ENCODE measurements at places on chromosomes 4 and X.

DNA sequence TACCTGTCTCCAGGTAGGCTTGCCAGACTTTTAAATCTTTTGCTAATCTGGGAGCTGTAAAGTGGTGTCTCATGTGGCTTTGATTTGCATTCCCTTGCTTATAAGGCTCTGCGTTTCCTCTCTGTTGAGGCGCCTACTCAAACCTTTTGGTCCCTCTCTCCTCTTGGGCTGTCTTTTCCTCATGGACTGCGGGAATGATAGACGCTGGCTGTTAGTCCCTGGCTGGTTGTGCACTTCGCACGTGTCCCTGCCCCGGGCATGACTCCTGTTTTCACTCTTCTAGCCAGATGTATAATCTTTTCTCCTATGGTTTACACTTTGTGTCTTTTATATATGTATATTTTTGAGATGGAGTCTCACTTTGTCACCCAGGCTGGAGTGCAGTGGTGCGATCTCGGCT, 39.7 kb downstream of the RGS12 start:
- no peak for DNase-seq

DNA sequence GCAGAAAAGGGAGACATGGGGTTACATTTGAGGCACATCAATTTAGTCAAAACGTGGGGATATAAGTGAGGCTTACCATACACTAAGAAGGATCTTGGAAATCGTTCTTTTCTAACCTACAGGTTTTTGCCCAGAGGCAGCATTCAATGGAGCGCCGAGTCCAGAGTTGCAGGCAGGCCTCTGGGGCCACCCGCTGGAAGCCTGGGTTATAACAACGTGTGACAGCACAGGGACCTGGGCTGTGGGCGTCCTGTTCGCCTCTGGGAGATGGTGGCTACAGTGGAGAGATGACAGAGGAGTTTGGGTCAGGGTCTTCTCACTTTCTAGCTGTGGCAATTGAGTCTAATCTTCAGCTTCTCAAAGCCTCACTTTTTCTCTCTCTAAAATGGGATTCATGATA, 53.9 kb downstream of the ENPP6 start:
- DNase-seq: no peak

GRCh38 chr4:101279377-101279871, 67.9 kb downstream of the PPP3CA start:
- DNase-seq: no peak

GRCh38 chr4:152894673-152895072, 41.5 kb upstream of the FHDC1 start:
- no peak for DNase-seq

GRCh38 chr4:17578482-17578891, 1.5 kb downstream of the LAP3 start:
- no peak for DNase-seq

GRCh38 chr4:163395758-163396157, 52.1 kb downstream of the NPY5R start:
- DNase-seq: no peak

DNA sequence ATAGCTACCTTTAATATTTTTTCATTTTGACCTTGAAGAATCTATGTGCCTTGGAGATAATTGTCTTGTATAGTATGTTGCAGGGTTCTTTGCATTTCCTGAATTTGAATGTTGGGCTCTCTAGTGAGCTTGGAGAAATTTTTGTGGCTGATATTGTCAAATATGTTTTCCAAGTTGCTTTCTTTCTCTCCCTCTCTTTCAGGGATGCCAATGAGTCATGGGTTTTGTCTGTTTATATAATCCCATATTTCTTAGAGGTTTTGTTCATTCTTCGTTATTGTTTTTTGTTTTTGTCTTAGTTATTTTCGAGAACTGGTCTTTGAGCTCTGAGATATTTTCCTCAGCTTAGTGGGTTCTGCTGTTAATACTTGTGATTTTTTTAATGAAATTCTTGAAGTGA, 20.7 kb downstream of the RAB40AL start:
- DNase-seq: no peak

DNA sequence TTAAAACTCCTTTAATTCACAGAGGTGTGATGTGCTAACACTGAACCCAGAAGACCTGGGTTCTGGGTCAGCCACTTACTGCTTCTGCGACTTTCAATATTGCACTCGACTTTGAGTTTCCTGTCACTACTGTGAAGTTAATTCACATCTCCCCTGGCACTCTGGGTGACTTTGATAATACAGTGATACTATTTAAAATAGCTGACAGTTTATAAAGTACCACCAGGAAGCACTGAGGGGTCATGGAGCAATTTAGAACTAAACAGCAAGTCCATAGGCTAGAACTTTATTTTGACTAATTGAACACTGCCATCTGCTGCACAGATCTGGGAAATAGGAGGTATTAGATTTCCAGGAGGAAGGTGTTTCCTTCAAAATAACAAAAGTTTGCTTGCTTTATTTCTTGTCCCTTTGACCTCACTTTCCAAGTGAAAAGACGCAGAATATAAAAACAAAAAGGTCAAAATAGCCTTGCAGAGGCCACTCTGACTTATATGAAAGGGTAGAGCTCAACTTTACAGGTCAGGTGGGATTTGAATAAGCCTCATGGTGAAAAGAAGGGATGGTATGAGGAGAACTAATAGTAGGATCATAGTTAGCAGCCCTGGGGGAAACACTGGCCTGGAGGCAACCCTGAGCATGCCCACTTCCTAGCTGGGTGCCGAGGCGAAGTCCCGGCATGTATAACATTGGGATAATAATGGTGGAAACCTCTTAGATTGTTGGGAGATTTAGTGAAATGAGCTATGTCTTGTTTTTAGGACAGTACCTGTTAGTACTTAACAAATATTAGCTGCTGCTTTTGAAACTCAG, 53.4 kb downstream of the ZNF518B start:
- no peak for DNase-seq

GRCh38 chrX:131677655-131678628, 134.1 kb downstream of the OR13H1 start:
- DNase-seq: peak; percentile 3

- no peak for DNase-seq
Observed at GRCh38 chr4:4507923-4508322, 33.9 kb downstream of the STX18 start.

DNA sequence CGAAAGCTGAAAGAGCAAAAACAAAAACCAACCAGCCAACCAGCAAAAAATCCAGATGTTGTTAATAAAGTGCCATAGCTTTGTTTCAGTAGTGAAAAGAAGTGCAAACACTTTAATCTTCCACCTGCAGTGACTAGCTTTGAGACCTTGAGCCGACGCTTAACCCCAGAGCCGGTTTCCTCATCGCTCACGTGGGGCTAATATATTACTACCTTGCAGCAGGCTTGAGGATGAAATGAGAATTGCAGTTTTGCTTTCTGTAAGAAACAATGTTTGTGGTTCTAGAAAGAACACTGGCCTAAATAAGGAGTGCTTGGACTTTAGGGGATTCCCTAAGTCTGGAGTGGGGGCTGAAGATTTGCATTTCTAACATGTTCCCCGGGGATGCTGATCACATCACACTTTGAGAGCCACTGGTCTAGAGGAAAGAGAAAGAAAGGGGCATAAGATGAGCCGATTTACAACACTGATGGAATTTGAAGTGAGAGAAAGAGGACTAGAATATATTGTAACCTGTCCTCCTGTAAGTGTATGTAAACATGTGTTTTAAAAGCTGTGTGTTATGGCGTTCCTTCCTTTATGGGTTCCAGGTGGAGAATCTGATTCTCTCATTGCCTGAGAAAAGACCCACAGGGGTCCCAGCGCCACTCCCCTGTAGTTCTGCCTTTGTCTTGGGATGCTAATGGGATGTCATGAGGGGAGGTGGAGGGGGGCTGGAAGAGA, 1.4 kb downstream of the FGF2 start:
- DNase-seq: no peak

DNA sequence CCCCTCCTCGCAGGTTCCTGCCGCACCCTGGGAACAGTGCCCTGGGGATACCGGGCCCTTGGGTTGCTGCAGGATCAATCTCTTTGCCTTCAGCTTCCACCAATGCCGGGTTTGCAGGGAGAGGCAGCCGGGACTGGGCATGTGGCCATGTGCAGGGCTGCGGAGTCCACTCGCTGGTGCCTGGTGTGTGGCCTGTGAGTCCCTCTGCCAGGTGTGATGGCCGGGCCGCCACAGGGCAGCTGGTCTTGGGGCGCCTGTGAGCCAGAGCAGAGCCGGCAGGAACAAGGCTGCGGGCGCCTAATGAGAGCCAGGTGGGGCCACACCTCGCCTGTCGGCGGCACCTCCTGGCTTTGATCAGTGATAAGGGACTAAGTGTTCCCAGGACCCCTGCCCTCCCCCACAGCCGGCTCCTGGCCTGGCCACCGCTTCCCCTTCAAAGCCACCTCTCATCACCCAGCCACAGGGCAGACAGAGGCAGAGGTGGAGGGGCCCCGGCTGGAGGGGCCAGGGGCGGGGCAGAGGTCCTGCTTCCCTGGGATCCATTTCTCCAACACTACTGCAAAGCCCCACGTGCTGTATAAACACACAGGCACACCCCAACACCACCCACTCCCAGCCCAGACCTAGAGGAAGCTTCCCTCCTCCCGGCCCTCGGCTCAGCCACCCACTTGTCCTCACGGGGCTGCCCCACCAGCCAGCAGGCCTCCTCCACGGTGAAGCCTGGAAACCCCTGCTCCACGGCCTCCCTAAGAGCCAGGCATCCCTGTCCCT, 132.7 kb downstream of the CPZ start:
- DNase-seq: no peak

DNA sequence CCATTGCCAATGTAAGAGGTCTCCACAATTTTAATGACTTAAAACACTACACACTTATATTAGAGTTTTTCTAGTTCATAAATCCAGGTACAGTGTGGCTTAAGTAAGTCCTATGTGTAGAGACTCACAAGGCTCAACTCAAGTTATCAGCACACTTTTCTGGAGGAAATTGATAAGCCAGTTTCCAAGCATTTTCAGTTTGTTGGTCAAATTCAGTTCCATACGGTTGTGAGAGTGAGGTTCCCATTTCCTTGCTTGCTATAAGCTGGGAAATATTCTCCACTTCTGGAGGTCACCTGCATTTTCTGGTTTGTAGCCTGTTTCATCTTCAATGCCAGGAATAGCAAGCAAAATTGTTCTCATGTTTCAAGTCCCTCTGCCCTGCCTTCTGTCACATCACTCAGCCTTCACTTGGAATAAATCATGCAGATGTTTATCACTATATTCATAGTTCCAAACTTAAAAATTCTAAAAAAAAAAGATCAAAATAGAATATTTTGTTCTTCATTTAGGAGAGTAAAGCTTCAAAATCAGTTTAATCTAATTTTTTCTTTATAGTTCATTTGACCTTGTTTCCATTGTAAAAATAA, 1137.5 kb upstream of the INTU start:
- no peak for DNase-seq

DNA sequence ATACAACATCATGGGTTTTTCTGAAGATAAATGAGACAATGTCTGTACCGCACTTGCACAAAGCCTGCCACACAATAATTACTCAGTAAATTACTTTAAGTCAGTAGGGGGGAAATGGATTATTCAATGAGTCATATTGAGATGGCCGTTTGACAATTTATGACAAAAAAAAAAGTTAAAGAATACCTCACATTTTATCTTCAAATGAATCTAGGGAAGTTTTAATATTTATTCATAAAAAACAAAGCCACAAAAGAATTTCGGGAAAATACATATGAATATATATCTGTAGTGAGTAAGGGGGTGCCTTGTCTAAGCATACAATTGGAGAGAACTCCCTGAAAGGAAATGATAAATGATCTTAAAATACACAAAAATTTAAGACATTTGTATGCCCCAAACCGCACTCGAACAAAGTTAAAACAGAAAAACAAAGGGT, 197.0 kb upstream of the SLC7A11 start:
- no peak for DNase-seq

- no peak for DNase-seq
Observed at GRCh38 chrX:103608306-103608963, 672 bp downstream of the TCEAL3 start.

- no peak for DNase-seq
Observed at GRCh38 chr4:127560755-127561154, 72.0 kb upstream of the INTU start.

- no peak for DNase-seq
Observed at GRCh38 chr4:3122081-3122563, 47.6 kb downstream of the HTT start.

DNA sequence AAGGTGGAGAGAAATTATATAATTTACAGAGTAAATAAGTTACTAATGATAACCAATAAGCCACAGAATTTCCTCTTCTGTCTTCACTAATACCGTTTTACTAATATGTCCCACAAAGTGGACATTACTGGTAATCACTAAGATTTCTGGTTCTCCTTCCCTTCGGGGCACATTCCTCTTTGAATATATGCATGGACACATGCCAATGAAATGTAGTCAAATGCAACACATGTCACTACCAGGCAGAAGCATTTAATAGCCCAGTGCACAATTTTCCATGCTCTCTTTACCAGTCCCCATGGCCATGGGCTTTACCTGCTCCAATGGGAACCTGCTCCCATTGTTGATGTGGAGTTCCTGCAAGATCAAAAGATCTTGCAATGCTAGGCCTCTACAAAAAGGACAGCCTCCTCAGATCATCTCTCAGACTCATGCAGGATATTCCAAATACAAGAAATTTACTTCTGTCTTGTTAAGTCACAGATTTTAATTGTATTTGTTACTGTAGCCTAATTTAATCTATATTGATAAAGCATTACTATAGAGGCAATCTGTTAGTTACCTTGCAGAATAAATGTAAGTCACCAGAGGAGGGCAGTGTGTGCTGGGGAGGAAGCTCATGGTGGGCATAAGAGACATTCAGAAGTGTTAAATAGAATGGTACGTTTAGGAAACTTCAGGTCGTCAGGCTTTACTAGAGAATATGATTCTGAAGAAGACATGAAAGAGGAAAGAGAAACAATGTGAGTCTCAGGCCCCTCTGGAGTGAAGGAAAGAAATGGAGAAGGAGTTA, 37.1 kb upstream of the INPP4B start:
- no peak for DNase-seq

DNA sequence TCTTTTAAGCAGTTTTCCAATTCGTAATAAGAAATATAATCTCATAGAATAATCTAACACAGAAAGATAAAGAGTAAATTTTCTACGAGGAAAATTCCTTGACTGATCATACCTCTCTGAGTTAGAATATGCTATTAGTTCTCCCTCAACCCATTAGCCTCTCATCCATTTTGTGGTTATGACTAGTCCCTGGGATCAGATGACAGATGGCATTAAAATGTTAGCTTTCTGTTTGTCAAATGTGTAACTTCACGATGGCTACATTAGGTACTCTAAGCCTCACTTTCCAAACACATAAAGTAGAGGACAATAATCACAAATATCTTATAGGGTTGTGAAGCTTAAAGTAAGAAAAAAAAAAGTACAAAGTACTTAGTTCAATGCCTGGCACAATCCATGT, 112.2 kb downstream of the ZAR1 start:
- DNase-seq: no peak

Data from stimulated activated CD8-positive, alpha-beta memory T cell treated with anti-CD3 and anti-CD28 coated beads, Interleukin-4, amount 100 ng/mL, for 1 hour (primary cell).